SIG-M5 (cell line): ENCODE measurements at places on chromosomes 11 and 22.

DNA sequence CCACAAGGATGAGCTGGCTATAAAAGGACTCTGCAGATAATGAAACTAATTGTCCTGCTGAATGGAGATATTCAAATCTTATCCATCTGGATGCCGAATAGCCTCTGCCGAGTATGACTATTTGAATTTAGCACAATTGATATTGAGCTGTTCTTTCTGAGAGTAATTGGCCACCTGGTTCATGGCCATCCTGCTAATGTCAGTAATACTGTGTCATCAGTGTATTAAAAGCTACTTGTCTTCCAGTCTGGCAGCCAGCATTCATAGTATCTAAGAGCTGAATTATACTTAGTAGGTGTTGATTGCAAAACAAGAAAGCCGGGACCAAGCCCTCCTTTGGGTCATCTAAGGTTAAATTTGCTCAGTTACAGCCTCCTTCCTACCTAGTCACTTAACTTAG is 310.7 kb upstream of the NCAM1 start:
- no peak for DNase-seq

DNA sequence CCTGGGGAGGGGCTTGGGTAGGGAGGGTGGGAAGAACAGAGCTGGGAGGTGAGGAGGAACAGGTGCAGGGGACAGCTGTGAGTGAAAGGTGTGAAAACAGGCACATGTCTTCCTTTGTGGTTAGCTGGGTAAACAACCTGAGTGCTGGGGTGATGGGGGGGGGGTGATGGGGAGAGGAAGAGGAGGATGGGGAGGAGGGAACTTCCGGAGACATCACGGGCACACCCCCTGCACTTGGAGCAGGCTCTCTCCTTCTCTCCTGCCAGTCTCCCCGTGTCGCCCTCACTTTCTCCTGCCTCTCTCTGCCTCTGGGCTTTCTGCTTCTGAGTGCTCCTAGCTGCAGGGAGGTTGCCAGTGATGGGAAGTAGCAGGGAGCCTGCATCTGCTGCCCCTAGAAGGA is 8.8 kb downstream of the CXCR5 start:
- DNase-seq, result no peak

GRCh38 chr11:94747146-94747545 is 21.0 kb upstream of the AMOTL1 start:
- no peak for DNase-seq

DNA sequence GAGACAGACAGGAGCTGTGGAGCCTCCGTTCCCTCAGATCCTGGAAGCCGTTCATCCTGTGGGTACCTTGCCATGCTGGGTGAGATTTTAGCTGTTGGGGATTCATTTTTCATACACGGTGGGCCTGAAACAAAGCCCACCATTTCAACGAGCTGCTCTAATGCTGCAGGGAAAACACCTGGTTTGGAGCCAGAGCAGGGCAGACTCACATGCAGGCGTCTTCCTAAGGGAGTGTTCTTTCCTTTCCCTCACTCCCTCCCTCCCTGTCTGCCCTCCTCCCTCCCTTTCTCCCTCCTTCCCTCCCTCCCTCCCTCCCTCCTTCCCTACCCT is 52.5 kb downstream of the CD6 start:
- DNase-seq, result no peak

GRCh38 chr22:30314915-30315314 is 11.8 kb downstream of the TBC1D10A start:
- no peak for DNase-seq

- DNase-seq, result no peak
Measured at GRCh38 chr11:67534070-67534679, 10.9 kb upstream of the CABP2 start.

- DNase-seq, result no peak
Measured at GRCh38 chr11:17098658-17099057, 21.2 kb upstream of the RPS13 start.

- no peak for DNase-seq
Measured at GRCh38 chr22:23231471-23232093, 51.3 kb downstream of the BCR start.

GRCh38 chr11:11770921-11771486 is 70.8 kb upstream of the USP47 start:
- DNase-seq, result no peak

DNA sequence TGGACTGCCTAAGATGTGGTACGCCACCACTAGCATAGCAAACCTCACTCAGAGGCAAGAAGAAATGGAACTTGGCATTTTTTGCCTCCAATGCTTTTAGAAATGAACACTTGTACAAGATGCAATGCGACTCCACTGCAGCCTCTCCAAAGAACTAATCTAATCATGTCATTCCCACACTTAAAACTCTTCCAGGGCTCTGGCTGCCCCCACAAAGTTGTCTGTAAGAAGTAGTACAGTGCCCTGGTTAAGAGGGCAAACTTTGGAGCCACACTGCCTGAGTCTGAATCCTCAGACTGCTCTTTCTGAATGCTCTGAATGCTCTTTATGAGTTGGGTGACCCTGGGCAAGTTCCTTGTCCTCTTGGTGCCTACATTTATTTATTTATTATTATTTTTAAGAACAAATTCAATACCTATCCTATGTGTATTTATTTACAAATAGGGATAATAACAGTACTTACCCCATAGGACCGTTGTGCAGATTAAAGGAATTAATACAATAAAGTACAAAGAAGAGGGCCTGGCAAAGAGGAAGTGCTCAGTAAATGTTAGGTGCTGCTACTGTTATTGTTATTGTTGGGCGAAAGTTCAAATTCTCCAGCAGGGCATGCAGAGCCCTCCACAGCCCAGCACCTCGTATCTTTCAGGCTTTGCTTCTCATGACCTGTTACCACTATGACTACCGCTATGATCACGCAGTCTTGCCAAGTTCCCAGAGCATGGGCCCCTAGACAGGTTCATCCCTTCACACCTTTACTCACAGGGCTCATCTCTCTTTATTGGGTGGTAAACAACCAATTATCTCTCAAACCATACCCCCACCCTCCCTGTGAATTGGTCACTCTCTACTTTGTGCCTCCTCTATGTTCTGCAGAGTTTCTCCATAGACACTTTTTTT is 59.3 kb downstream of the RAB30 start:
- no peak for DNase-seq

GRCh38 chr22:46589141-46589748 is 30.9 kb upstream of the GRAMD4 start:
- DNase-seq, result no peak

GRCh38 chr22:49444781-49445180 is 382.9 kb downstream of the BRD1 start:
- no peak for DNase-seq

DNA sequence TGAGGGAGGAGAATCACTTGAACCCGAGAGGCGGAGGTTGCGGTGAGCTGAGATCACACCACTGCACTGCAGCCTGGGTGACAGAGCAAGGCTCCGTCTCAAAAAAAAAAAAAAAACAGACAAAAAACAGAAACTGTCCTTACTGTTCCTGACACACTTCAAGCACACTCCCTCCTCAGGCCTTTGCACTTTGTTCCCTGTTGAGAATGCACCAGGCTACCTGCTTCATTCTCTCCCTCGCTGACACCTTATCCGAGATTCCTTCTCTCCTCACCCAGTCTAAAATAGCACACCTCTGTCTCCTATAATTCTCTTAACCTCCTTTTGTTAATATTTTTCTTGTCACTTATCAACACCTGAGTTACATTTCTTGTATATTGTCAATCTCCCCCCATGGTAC is 32.3 kb upstream of the TECTA start:
- no peak for DNase-seq

GRCh38 chr11:8871171-8871775 is 39.7 kb upstream of the AKIP1 start:
- DNase-seq, result no peak

- DNase-seq, result no peak
Measured at GRCh38 chr22:23533328-23533762, 46.7 kb downstream of the IGLL1 start.

DNA sequence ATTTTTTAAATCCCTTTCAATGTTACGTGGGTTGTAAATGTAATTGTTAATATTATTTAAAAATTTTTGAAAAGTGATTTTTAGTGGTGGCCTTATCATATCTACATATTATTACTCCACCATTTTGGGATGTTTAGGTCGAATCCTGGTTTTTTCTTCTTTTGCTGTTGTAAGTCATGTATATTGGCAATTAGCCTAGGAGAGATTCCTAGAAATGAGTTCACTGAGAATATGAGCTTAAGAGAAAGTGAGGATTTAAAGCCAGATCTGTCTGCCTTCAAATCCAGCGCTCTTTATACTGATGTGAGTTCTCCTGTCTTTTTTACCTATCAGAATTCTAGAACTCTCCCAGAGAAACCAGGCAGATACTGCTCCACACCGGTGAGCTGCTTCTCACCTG is 56.1 kb downstream of the PTPRJ start:
- no peak for DNase-seq

DNA sequence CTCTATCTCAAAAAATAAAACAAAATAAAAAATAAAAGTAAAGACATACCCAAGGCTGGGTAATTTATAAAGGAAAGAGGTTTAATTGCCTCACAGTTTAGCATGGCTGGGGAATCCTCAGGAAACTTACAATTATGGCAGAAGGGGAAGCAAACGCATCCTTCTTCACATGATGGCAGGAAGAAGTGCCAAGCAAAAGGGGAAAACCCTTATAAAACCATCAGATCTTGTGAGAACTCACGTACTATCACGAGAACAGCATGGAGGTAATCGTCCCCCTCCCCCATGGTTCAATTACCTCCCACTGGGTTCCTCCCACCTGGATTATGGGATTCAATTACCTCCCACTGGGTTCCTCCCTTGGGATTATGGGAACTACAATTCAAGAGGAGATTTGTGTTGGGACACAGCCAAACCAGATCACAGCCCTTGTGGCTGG is 8.3 kb upstream of the SSTR3 start:
- DNase-seq, result no peak

- DNase-seq, result no peak
Measured at GRCh38 chr11:16749666-16750065, 11.2 kb downstream of the C11orf58 start.

GRCh38 chr22:45171830-45172229 is 8.1 kb downstream of the NUP50 start:
- no peak for DNase-seq

DNA sequence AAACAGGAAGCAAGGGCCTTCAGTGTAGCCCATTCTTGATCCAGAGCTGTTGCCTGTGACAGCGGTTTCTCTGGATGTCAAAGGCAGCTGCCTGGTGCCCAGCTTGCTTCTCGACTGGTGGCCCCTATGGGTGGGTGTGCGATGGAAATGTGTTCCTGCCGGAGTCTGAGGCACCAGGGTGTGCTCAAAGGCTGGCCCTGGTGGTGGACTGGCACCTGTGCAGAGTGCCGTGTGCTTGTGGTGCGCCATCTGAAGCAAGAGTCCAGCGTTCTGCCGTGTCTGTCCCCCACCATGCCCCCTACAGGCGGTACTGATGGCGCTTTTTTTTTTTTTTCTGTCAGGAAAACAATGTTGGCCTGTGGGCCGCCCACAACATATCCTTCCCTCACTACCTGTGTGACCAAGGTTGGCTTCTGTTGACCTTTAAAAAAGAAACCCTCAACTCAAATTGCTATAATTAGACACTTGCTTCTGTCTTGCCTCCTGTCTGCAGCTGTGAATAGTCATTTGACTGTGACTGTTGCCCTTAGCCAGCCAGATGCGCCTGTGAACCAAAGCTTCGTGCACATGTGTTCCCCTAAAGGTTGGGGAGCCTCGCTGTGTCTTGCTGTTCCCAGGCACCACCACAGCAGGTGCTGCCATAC is 4.7 kb upstream of the RANBP1 start:
- DNase-seq, result no peak

GRCh38 chr22:19880786-19881569 is 26.3 kb upstream of the GNB1L start:
- DNase-seq, result no peak

DNA sequence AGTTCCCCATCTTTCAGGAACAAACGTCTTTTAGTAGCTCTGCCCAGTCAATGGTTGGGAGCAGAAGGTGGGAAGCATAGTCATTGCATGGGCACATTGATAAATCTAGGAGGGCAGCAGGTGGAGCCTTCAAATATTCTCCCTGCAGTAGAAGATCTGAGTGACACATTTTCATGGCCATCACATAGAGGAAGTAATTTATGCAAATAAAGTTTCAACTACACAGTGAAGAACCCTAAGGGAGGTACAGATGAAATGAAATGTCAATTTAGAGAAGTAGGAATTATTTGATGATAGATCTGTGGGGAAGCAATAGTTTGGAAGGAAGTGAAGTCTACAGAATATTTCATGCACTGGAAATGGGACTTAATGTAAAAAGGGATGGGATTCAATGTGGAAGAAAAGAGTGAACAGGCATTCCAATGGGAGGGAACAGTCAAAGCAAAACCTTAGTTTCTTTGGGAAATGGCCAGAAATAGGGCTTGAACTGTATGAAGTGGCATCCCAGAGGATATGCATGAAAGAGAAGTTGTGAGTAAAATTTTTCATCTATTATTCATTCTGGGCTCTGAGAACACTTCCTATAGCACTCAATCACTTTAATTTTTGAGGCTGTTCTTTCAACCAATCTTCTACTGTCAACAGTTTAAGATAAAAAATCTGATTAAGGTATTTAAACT is 256.2 kb upstream of the LUZP2 start:
- DNase-seq, result no peak

GRCh38 chr11:86370171-86370570 is 4.5 kb upstream of the CCDC81 start:
- DNase-seq, result no peak

DNA sequence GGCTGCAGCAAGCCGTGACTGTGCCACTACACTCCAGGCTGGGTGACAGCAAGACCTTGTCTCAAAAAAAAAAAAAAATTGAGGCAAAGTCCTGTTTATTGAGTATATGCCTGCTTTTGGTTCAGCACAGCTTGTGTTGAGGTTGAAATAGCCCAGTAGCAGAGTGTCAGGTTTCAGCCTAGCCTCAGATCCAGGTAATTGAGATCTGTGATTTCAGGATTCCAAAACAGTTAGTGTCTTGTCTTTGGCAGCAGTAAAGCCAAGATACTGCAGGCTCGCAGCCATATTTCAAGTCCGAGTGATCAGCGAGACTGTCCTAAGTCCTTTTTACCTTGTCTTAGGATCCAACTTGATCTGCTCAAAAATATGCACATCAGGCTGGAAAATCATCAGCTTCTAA is 27.0 kb downstream of the CUL5 start:
- no peak for DNase-seq

- DNase-seq, result no peak
Measured at GRCh38 chr22:24068377-24068680, 57.2 kb downstream of the CABIN1 start.

DNA sequence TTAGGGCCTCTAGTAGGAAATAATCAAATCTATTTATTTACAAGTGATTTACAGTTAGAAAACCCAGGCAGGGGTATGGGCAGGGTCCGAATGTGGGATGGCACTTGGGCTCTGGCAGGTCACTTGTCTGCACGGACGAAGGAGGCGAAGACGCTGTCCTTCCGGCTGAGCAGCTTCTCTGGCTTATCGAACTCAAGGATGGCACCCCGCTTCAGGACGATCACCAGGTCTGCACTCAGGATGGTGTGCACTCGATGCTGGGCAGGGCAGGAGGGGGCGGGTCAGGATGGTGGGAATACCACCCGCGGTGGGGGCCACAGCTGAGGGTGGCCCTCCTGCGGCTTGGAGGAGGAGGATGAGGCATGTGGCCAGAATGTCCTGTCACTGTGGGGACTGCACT is 4.4 kb upstream of the KCNJ11 start:
- no peak for DNase-seq
